ENCODE measurements at places on chromosomes 3 and 15.

GRCh38 chr15:90691982-90692773 lies 25.0 kb upstream of the BLM start:
- no peak for DNase-seq

- DNase-seq, result no peak
These were observed 15.5 kb downstream of the GLDN start for GRCh38 chr15:51356983-51357382.

DNA sequence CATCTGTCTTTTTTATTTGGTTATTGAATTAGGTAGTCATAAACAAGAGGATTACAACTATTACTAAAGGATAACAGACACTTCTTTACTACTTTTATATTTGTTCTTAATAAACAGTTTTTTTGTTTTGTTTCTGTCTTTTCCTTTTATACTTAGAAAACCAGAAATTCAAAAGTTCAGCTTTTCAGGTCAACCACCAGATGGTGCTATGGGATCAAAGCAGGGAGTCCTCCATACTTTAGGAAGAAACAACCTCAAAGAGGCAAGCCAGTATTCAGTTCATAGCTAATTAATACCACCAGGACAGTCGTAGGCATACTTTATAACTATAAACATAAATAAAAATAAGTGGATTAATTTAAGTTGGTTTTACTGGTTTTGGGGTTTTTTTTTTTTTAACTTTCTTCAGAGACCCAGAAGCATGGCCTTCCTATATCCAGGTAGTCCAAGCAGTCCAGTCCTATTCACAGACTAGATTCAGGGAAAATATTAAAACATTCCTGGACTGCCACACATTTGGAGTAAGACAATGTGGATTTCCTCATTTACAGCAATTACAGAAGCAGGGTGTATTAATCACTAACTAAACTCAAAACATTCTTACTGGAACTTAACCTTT lies 16.0 kb upstream of the EID1 start:
- peak; percentile 57 for DNase-seq

GRCh38 chr15:56815247-56815646 lies 81.9 kb upstream of the ZNF280D start:
- no peak for DNase-seq

- DNase-seq, result no peak
These were observed 8.1 kb downstream of the PGBD4 start for GRCh38 chr15:34109797-34110663.

- no peak for DNase-seq
These were observed 18.0 kb upstream of the ZXDC start for GRCh38 chr3:126493739-126494138.

DNA sequence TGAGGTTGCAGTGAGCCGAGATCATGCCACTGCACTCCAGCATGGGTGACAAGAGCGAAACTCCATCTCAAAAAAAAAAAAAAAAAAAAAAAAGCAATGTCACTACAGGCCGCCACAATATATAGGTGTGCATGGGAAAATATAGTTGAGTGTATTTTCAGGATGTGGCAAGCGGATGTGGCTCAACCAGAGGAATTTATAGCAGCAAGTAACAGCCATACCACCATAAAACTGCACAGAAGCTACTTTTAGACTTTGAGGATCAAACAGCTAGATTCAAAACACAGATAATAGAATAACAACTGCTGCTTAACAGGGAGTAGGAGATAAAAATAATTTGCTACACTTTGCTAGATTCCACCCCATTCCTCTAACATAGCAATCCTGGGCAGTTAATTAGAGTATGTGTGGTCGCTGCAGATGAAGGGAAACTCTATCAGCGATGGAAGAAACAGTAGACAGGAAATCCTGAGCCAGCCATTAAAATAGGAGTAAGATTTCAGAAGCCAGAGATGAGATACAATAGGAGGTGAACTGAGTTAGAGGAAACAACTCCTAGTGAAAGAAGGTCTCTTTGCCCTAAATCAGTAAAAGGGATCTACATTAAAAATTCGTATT lies 318.7 kb upstream of the STT3B start:
- no peak for DNase-seq

- no peak for DNase-seq
These were observed 6.6 kb upstream of the INAFM2 start for GRCh38 chr15:40316931-40317330.

DNA sequence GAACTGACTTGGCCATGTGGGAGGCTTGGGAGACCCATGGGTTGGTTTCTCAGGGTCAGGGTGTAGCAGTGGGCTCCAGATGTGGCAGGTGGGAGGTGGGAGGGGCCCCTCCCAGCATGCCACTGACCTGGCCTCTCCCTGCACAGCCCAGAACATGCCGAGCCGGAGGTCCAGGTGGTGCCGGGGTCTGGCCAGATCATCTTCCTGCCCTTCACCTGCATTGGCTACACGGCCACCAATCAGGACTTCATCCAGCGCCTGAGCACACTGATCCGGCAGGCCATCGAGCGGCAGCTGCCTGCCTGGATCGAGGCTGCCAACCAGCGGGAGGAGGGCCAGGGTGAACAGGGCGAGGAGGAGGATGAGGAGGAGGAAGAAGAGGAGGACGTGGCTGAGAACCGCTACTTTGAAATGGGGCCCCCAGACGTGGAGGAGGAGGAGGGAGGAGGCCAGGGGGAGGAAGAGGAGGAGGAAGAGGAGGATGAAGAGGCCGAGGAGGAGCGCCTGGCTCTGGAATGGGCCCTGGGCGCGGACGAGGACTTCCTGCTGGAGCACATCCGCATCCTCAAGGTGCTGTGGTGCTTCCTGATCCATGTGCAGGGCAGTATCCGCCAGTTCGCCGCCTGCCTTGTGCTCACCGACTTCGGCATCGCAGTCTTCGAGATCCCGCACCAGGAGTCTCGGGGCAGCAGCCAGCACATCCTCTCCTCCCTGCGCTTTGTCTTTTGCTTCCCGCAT lies 7.9 kb upstream of the STAB1 start:
- no peak for DNase-seq

DNA sequence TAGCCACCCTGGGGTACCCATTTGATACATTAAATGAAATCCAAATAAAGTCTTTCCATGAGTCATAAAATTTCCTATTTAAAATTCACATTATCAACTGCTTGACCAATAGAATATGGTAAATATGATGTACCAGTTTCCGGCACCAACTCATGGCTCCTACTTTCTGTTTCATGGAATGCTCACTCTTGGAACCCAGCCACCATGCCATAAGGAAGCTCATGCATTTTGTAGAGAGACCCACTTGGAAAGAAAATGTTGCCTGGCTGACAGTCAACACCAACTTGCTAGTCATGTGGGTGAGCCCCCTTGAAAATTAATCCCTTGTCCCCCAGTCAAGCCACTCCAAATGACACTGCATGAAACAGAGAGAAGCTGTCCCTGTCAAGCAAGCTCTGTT lies 57.2 kb downstream of the WWTR1 start:
- DNase-seq, result no peak

DNA sequence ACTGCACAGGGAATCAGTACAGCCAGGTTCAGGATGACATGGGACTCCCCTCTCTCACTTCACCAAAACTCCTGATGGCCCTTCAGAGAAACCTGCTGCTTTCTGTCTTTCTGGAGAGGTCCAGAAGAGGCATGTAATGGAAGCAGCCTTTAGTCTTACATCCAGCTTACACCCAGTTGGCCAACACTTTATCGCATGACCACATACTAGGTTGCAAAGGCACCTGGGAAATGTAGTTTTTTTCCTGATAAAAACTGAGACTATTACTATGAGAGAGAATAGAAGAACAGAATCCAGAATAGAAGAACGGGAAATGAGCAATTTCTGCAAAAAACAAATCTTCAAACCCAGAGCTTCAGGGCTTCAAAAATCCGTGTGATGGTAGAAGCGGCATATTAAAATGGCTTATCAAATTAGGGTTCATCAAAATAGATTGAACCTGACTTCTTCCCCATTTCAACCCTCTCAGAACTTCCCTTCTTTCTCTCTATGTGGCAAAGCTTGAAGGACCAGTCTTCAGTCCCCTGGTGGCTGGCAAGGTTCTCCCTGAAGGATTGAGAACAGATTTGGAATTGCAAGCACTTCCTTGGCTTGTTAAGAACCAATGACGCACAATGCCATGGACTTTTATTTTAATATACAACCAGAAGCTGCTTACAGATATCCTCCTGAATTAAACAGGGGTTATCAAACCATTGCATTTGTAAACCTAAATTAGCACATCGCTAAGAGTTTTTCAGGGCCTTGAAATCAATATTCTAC lies 34.4 kb downstream of the CORO2B start:
- no peak for DNase-seq

GRCh38 chr3:148962513-148962912 lies 28.8 kb upstream of the GYG1 start:
- DNase-seq, result no peak

GRCh38 chr3:100725935-100726513 lies 16.7 kb downstream of the TFG start:
- no peak for DNase-seq

DNA sequence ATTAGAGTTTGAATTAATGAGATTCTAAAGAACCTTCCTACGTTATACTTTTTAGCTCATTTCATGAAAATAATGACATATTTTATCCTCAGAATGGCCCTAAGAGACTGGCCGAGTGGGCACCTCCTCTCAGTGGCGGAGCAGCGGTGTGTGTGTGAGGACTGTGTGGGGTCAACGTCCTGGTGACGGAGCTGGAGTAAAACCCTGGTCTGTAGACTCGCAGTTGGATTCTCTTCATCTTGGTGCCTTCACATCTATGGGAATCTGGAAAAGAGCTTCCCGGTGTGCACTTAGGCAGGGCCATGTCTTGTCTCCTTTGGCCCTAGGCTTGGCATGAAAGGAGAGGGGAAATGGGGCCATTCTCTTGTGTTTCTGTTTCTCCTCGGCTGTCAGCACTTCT lies 21.4 kb upstream of the PAQR5 start:
- no peak for DNase-seq

DNA sequence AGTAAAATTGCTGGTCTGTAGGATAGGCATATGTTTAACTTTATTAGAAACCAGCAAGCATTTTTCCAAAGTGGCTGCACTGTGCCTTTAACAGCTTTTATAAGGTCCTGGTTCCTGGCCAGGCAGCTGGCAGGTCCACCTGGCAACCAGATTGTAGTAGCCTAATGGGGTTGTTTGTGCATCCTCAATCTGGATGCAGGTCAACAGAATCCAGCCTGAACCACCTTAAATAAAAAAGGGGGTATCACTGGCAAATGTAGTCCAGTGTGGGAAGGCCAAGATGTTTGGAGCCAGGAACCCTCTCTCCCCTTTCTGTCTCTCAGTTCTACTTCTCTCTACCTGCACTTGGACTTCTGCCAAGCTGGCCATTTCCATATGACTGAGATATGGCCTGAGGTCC lies 200.3 kb downstream of the ZNF621 start:
- no peak for DNase-seq

- peak; percentile 14 for DNase-seq
These were observed 167.4 kb upstream of the CTDSPL start for GRCh38 chr3:37694284-37694675.

GRCh38 chr3:111315930-111316587 lies 225.9 kb upstream of the CD96 start:
- no peak for DNase-seq

- DNase-seq, result no peak
These were observed 213.9 kb upstream of the RBMS3 start for GRCh38 chr3:29067007-29067406.

DNA sequence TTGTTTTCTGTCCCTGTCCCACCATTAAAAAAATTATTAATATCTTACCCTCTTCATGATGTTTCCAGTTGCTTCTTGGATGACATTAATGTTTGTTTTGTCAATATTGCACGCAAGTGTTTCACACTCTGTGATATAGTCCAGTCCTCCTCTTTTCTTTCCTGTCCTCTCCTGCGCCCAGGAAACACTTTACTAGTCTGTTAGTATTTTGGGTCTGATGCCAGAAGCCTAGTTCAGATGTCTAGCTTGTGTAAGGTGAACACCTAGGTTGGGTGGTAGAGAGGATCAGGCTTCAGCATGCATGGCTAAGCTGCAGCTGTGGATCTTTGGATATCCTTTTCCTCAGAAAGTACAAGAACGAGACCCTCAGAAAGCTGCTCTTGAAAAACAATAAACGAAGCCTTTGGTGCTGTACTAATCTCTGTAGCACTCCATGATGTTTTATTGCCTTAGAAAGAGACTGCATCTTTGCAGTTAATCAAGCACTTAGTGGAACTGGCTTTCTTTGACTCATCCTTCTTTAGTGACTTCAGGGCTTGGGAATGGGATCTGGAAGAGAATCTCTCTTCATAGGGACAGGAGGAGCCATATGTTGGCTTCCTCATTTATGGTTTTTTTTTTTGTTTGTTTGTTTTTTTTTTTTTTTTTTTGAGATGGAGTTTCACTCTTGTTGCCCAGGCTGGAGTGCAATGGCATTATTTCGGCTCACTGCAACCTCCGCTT lies 253.4 kb downstream of the LPP start:
- no peak for DNase-seq

GRCh38 chr15:89912674-89913396 lies at the start of gene ARPIN:
Gene ARPIN, minus strand, starts transcription at chr15:89912952. Its CDS starts 117 bp downstream, at chr15:89912835.
- DNase-seq, result peak; percentile 11

GRCh38 chr3:42908675-42909074 lies 2.7 kb downstream of the ZNF662 start:
- DNase-seq, result no peak

DNA sequence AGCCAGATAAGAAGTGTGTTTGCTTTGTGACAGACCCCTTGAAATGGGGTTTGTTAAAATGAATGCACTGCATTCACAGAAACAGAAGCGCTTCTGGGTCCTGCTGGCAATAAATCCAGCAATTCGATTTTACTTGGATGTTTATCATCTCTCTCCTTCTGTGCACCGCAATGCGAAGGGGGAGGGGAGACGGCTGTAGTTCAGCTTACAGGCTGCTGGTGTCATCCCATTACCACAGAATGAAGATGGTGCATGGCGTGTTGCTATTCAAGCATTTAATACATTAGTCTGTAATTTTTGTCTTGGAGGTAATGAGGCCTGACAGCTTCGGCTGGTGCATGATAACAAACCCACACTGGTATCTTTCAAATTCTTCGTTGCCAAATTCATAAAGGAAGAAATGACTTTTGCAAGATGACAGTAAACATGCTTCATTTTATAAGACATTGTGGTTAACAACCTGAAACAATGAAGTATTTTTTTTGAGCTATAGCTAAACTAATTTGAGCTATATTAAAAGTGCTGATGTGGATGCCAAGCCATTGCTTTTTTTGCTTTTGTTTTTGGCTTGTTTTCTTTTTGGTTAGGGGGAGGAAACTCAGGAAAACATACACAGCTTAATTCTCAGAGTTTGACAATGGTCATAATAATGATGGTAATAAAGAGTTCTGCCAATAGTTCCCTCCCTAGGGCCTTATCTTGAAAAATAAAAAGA lies 418.3 kb downstream of the OTOL1 start:
- peak; percentile 10 for DNase-seq

DNA sequence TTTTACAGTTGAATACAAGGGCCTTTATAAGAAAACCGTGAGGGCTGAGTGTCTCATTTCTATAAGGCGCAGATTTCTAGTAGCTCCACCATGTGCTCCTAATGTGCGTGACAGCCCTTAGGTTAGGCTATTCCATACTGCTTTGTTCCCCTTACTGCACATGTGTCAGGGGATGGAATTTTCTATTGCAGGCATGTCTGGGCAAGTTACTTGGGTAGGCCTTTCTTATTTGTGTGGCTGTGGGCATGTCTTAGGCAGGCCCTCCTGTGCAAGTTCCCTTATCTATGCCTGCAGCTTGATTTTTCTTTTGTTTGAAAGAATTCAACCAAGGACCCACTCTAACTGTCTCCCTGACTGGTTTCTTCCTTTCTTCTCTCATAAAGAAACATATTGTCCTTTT lies 434.2 kb upstream of the CNTN3 start:
- no peak for DNase-seq

All from NCI-H510A treated with DMSO at 0.1 percent for 48 hours (cell line).